ENCODE measurements at places on chromosomes 2 and 18.

- DNase-seq = no peak
Observed at GRCh38 chr2:134348760-134349159, 94.9 kb downstream of the MGAT5 start.

DNA sequence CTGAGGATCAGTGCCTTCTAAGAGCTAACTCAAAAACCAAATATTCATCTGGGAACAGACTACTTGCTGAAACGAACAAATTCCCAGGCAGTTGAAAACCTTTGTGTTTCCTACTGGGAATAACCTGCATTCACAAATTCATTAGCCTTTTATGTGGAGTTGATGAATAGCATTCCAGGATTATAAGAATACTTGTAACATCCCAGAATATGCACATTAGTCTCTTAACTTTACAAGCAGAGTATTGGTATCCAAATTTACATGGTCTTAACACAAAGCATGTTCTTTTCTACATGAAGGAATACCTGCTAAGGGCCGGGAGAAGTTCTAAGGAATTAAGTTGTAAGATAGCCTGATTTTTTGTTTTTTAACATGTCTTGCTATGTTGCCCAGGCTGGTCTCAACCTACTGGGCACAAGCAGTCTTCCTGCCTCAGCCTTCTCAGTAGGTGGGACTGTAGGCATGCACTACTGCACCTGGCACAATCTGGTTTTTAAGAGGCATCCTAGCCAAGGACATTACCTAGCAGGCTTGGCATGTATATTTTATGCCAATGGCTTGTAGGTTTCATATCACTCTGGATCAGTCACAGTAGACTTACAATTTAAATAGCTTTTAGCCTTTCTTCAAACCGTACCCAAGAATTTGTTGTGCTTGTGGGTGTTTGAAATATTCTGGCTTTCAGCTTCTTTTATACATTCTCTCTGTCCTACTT lies 50.7 kb downstream of the MGAT5 start:
- no peak for DNase-seq

- DNase-seq = no peak
Observed at GRCh38 chr2:73698101-73698500, 39.0 kb downstream of the TPRKB start.

GRCh38 chr2:233474308-233475160 lies 92.0 kb downstream of the USP40 start:
- DNase-seq = no peak

GRCh38 chr2:120930236-120930635 lies 194.6 kb downstream of the GLI2 start:
- DNase-seq = no peak

- DNase-seq = no peak
Observed at GRCh38 chr2:10905006-10905861, 6.5 kb upstream of the KCNF1 start.

GRCh38 chr2:11798701-11799435 lies 52.4 kb downstream of the LPIN1 start:
- DNase-seq = no peak

GRCh38 chr18:3919396-3920061 lies 469.6 kb downstream of the TGIF1 start:
- no peak for DNase-seq

- peak; percentile 65 for DNase-seq
Observed at GRCh38 chr18:34153711-34154110, 71.0 kb downstream of the NOL4 start.

- no peak for DNase-seq
Observed at GRCh38 chr18:72468021-72468710, 76.0 kb downstream of the CBLN2 start.

- DNase-seq = no peak
Observed at GRCh38 chr2:128290356-128290755, 28.3 kb downstream of the HS6ST1 start.

- DNase-seq = no peak
Observed at GRCh38 chr2:9140645-9141044, 66.0 kb upstream of the ASAP2 start.

- no peak for DNase-seq
Observed at GRCh38 chr2:160952464-160953254, 207.6 kb upstream of the TANK start.

GRCh38 chr18:80147037-80147417 lies 38.0 kb downstream of the ADNP2 start:
- no peak for DNase-seq

- no peak for DNase-seq
Observed at GRCh38 chr2:128425216-128425615, 106.5 kb upstream of the HS6ST1 start.

GRCh38 chr18:8883409-8883668 lies 178.0 kb downstream of the MTCL1 start:
- no peak for DNase-seq

GRCh38 chr18:37322492-37323035 lies 243.0 kb downstream of the CELF4 start:
- no peak for DNase-seq

GRCh38 chr2:65436169-65436823 lies 3.9 kb upstream of the SPRED2 start:
- DNase-seq = peak; percentile 83

GRCh38 chr2:224982226-224982625 lies 60.0 kb downstream of the DOCK10 start:
- no peak for DNase-seq

GRCh38 chr2:164055623-164056022 lies 319.8 kb upstream of the FIGN start:
- DNase-seq = no peak

Data from HT1080 (cell line).